NCI-H748 treated with DMSO at 0.1 percent for 48 hours (cell line): ENCODE measurements at places on chromosomes 12 and 14.

DNA sequence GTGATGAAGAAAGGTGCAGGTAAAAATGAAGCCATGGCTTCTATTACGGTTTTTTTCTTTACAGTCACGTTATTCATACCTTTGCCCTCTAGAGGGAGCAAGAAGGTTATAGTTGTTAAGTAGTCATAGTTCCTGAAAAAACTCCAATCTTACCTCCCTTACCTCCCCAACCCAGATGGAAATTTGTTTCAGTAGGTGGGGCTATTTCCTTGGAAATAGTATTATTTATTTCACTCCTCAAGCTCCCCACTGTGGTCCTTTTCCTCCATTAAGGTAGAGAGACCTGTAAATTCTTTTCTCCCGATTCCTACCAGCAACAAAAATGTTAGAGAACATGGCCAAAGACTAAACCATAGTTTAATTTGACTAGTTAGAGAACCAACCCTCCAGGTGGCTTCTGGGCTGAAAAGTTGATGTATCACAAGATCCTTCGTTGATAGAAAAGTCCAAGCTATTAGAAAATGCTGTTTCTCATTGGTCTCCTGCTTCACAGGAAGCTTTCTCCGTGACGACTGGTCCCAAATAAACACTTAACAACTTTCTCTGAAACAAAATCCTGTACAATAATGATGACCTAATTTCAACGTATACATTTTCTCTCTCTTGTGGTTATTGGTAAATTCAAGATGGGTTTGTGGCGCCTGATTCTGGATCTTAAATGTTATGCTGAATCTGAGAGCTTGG lies 43.5 kb downstream of the TMX1 start:
- peak; percentile 70 for DNase-seq

GRCh38 chr12:15534322-15534721 lies 212.0 kb downstream of the PTPRO start:
- no peak for DNase-seq

GRCh38 chr12:65663648-65664047 lies 160.6 kb upstream of the HMGA2 start:
- DNase-seq: no peak

DNA sequence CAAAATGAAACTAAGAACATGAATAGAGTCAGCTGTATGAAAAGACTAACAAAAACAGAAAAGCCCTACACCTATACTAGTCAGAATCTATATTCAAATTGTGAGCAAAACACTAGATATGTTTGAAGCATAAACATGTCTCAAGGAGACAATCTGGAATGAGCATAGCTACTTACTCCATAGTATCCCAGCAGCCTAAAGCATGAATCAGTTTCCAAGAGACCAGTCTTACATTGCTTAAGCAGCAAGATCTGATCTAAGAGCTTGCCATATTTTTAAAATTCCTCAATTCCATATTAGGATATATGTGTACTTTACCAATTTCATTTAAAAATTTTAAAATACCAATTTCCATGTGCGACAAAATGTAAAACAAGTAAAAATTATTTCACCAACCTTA lies 7.7 kb downstream of the CAPS2 start:
- no peak for DNase-seq

DNA sequence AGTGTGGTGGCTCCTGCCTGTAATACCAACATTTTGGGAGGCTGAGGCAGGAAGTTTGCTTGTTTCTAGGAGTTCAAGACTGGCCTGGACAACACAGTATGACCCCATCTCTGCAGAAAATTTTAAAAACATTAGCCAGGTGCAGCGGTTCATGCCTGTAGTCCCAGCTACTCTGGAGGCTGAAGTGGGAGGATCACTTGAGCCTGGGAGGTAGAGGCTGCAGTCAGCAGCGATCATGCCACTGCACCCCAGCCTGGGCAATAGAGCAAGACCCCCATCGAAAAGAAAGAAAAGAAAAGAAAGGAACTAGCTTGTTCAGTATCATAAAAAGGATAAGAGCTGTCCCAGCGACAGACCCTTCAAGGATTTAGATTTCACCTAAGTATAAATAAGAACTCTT lies 18.1 kb upstream of the PWP1 start:
- no peak for DNase-seq

- no peak for DNase-seq
Observed at GRCh38 chr14:52380294-52380693, 66.2 kb downstream of the PTGER2 start.
